ENCODE measurements at places on chromosomes 2 and 18. TPM values are rescaled to one million over a fixed set of nuclear protein-coding genes. Genes with fewer than 3 reads are reported as not detected.

GRCh38 chr2:204150721-204151120 lies 214.2 kb downstream of the ICOS start:
- no peak for DNase-seq

The COL6A3 gene
- total RNA-seq = 1,525 TPM

The FRZB gene
- total RNA-seq = 2.0 TPM

DNA sequence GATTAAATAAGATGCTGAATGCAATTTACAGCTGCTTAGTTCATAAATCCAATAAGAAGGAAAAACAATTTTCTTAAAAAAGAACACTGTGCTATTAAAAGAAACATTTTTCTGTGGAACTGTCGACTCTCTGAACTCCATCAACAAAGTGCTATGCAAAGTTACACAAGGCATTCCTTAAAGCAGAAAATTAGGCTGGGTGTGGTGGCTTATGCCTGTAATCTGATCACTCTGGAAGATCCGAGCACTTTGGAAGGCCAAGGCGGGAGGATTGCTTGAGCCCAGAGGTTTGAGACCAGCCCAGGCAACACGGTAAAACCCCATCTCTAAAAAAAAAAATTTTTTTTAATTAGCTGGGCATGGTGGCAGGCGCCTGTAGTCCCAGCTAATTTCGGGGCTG lies 13.0 kb downstream of the MCM6 start:
- DNase-seq = peak; percentile 50

DNA sequence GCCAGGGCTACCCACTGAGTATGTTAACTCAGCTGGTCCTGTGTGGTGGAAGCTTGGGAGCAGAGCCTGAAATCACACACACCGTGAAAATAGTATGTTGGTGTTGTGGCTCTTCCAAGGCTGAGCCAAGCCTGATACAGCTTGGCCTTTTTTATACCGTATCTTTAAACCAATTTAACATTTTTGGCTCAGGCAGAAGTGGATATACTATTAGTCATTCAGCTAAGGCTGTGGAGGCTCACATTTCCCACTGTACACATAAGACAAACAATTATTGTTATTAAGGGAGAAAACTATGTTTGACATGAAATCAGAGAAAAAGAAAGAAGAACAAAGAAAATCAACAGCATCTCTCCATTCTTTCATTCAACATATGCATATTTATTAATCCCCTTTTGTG lies 159.0 kb downstream of the BCL11A start:
- DNase-seq = no peak

The SLC5A7 gene
- total RNA-seq = not detected

The NHEJ1 gene
- 20.3 TPM for total RNA-seq

DNA sequence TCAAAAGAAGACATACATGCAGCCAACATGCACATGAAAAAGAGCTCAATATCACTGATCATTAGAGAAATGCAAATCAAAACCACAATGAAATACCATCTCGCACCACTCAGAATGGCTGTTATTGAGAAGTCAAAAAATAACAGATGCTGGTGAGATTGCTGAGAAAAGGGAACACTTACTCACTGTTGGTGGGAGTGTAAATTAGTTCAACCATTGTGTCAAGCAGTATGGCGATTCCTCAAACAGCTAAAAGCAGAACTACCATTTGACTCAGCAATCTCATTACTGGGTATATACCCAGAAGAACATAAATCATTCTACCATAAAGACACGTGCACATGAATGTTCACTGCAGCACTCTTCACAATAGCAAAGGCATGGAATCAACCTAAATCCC lies 95.5 kb upstream of the XIRP2 start:
- DNase-seq = no peak

The GAL3ST2 gene
- not detected for total RNA-seq

The ADNP2 gene
- 17.3 TPM for total RNA-seq

DNA sequence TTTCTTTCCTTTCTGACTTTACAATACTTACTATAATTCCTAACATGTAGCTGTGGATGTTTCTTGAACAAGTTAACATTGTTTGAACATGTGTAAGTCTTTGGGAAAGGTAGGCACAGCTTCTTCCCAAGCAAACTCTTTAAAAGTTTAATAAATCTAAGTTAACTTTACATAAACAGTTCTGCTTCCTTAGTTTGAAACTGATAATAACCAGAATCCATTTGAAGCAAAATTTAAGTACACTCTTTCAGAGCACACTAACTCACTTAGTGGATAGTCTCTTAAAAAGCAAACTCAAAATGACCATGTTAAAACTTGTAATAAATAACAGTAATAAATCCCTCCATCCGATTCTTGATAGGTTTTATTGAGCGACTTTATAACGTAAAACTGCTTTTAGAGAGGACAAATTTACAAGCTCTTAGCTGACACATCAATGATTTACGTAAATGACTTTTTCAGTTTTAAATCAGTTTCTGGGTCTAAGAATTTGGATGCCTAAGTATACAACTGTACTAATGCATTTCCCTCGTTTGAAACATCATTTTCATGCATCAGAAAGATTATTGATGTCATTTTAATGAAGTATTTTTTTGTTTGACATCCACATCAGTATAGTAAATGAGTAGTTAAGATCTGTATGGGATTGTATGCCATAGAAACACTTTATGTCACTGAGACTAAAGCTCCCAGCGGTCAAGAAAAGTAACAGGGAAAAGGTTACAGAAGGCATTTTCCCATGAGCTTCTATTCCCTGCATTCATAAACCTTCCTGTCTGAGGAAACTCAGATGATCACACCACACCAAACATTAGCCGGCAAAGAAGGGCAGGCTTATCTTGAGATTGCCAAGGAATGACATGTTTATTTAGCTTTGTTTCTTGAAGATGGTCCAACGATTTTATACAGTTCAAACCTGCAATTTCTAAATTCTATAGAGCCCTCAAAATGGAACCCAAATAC lies 67.5 kb downstream of the PDE1A start:
- peak; percentile 60 for DNase-seq

The SPDYA gene
- total RNA-seq = 0.77 TPM

GRCh38 chr2:172234716-172235691 lies 132.3 kb upstream of the DLX2 start:
- no peak for DNase-seq

DNA sequence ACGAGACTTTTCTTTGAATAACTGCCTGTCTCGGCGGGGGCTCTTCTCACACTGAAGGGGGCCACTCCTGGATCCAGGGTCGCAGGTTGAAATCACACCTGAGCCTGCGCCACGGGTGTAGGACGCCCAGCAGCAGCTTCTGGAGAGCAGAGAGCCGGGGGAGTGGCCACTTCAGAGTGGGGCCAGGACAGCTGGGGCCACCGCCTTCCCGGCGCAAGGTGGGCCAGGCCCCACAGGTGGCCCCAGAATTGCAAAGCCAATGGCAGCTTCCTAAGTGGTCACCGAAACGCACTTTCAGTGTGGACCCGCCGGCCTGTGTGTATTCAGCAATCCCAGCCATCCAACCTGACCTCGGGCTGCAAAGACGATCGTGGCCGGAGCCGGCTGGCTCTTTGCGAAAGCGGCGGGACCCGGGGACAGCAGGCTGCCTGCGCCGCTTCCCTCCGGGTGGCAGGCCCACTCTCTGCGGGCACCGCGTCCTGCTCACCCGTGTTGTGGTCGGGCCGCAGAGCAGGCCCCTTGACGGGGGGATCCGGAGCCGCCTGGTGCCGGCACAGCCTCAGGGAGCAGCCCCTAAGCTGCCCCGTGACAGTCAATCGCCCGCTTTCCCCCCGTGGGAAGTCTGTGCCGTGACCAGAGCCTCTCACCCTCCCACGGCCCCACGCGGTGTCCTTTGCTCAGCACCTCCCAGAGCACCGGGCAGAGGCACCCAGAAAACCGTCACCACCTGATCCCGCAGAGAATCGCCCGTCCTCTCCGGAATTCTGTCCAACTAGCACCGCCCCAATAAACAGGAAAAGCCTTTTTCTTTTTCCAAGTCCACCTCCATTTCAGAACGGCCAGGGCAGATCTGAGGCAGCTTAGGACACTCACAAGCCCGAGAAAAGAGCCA lies 144.7 kb downstream of the ZNF516 start:
- no peak for DNase-seq

- DNase-seq = no peak
These were observed 168.5 kb downstream of the FHOD3 start for GRCh38 chr18:36465970-36466369.
